ENCODE measurements at places on chromosomes 3 and 15.

GRCh38 chr3:99545941-99546580, 92.3 kb upstream of the COL8A1 start:
- no peak for DNase-seq

GRCh38 chr3:141530415-141530768, 43.6 kb downstream of the RASA2 start:
- DNase-seq, result no peak

DNA sequence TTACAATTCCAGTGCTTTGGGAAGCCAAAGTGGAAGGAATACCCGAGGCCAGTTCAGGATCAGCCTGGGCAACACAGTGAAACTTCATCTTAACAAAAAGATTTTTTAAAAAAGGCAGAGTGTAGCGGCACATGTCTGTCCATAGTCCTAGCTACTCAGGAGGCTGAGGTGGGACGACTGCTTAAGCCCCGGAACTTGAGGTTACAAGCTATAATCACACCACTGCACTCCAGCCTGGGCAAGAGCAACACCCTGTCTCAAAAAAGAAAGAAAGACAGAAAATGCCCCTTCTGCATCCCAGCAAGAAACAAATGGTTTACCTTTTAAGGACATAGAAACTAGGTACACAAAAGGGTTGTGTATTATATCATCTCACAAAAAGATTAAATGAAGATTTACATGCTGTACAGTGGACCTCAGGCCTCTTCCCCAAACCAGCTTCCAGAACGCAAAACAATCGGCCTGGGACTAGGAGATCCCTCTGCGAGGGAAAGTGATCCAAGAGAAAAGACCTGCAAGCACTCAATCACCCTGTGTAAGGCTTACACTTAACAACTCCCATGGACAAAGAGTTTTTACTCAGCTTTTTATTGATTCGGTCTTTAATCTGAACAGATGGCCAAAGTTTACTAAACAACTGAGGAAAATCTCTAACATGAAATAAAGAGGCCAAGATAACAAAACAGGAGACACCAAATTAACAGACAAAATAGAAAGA, 21.2 kb downstream of the TFDP2 start:
- DNase-seq, result no peak

GRCh38 chr15:77739591-77740378, 107.1 kb upstream of the LINGO1 start:
- no peak for DNase-seq

DNA sequence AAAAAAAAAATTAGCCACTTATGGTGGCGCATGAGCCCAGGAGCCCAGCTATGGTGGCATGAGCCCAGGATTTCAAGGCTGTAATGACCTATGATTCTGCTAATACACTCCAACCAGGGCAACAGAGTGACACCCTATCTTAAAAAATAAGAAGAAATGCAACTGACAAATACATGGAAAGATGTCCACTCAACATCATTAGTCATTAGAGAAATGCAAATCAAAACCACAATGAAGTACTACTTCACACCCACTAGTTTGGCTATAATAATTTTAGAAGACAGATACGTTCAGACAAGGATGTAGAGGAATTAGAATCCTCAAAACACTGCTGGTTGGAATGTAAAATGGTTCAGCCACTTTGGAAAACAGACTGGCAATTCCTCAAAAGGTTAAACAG, 10.5 kb downstream of the PRKAR2A start:
- no peak for DNase-seq

DNA sequence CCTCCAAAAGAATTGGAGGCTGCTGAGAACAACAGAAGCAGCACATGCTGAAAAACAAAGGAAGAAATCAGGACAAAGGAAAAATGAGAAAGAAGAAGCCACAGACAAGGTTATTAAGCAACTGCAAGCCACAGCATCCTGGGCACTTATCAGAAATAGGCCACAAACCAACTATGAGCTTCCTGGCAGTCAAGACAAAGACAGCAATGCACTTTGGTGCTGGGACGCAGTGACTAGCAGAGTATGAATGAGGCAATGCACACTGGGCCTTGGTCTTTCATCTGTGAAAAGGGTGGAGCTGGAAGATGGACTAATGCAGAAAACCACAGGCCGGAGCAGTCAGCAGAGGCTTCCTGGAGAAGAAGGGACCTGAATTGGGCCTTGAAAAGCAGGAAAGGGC, 56.0 kb upstream of the LINGO1 start:
- no peak for DNase-seq

DNA sequence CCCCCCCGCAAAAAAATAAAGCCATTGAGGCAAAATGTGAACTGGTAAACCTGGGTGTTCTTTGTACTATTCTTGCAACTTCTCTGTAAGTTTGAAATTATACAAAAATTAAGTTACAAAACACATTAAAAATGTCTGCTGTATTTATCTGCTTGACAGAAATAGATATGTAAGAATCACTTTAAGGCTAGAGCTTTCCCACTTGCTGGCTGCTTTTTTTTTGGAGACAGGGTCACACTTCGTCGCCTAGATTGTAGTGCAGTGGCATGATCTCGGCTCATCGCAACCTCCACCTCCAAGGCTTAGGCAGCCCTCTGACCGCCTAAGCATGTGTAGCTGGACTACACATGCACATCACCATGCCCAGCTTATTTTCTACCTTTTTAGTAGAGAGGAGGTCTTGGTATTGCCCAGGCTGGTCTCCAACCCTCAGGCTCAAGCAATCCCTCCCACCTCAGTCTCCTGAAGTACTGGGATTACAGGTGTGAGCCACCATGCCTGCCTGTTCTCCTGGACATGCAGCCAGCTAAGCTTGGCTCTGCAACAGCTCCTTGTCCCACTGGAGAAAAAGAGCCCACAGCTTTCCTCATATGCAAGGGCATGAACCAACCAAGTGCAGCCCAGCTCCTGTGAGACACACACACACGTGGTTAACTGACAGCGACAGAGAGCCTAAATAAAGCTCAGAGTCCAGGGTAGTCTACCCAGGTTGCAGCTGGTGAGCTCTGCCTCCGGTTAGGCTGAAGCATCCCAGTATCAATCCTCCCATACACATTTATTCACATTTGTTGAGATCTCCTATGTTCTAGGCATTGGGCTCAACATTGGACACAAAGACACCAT, 4.5 kb downstream of the RPS17 start:
- DNase-seq, result no peak

DNA sequence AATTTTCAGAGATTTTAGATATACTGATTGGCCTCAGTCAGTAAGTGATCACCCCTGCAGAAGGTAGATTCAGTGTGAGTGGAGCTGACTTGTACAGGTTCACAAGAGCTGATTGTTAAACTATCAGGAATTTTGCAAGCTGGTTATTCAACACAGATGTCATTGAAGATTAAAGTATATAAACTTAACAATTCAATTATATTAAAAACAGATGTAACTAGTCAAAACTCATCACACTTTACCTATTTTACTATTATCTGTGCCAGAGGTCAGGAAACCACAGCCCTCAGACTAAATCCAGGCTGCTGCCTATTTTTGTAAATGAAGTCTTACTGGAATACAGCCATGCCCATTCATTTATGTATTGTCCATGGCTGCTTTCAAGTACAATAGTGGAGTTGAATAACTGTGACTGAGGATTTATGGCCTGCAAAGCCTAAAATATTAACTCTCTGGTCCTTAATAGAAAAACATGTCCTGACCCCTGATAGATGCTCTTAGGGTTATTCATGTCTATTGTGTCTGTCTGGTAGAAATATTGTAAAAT, 429.3 kb upstream of the PDZRN3 start:
- no peak for DNase-seq

DNA sequence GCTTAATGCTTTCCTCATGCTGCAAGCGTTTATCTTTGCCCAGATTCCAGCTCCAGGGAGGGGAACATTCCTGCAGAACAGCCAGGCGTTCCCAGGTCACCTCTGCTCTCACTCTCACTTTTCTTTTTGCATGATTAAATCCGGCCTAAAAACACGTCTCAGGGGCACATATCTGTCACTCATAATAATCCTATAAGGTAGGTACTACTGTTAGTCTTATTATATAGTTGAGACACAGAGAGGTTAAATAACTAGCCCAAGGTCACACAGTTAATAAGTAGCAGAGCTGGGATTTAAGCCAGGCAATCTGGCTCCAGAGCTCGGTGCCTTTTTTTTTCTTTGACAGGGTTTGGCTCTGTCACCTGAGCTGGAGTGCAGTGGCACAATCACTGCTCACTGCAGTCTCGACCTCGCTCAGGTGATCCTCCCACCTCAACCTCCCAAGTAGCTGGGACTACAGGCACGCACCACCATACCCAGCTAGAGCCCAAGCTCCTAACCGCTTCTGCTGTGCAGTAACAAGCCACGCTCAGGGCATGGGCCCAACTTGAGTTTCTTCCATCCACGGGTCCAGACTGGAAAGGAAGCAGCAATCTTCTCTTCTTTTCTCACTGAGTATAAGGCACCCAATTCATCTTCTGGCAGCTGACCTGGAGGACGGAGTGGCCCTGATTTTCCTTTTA, 96.5 kb downstream of the LIPC start:
- no peak for DNase-seq

DNA sequence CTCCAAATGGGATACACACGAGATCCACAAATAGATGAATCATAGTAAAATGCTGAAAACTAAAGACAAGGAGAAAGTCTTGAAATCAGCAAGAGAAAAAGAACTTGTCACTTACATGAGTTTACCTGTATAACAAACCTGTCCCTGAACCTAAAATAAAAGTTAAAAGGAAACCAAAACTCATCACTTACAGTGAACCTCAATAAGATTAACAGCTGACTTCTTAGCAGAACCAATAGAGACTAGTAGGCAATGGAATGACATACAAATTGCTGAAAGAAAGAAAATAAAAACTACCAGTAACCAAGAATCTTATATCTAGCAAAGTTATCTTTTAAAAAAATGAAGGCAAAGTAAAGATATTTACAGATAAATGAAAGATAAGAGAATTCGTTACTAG, 27.4 kb downstream of the SEC22A start:
- DNase-seq, result no peak

All from 8988T (cell line).